Kidney glomerular epithelial cell (primary cell): ENCODE measurements at places on chromosomes 1 and 21.
A peak's percentile ranks its signal among the peaks of the same experiment; 100 is the strongest.

DNA sequence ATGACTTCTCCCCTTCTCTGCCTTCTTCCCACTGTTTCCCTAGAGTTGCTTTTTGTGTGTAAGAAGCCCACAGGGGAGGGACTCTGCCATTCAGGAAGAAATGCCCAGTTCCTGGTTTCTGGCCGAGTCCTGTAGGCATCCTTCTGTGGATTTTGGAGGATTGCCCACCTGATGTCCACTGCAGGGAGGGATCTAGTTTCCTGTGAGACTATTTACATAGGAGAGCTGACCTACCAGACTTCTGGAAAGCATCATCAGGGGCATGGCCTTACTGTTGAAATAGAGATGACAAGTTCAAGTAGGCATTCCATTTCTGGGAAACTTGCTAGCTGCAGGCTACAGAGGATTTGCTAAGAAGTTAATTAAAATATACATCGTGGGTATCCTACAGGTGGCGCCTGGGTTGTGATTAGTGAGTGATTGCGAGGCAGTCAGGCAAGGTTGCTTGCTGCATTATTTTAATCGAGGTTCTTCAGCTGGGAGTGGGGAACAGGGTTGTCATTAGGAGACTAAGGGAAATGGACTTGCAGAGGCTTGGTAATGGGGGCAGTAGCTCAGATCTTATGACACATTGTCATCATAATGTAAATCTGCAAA is 148.7 kb downstream of the HHAT start:
- DNase-seq, result no peak

DNA sequence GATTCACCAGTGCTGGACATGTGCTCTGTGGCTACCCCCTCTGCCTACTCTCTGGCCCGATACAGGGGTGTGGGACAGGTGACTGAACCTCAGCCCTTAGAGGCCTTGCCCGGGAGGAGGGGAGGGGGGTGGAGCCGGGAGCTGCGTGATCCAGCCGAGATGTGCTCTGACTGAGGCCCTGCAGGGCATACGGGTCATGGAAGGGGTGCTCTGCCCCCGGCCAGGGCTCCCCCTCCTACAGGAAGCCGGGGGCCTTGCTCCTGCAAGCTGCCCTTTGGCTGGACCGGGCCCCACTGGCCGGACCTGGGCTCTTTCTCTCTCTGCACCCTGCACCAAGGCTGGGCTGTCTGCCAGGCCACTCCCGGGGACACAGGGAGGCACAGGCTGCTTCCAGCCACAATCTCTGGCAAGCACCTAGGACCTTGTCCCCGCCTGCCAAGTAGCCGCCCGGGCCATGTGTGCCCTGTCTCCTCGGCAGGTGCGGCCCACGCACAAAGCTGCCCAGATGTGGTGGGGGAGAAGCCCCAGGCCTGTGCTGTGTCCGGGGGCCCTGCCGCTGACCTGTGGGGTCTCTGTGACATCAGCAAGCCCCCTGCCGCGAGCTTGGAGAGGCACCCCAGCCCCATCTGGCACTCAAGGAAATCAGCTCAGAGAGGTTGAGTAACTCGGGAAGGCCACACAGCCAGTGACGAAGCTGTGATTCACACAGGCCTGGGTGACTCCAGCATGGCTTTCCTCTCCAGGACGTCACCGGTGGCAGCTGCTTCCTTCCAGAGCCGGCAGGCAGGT is 1.5 kb downstream of the SCNN1D start:
- peak; percentile 32 for DNase-seq

- DNase-seq, result peak; percentile 79
Observed at GRCh38 chr1:42913426-42914091, 45.1 kb downstream of the SLC2A1 start.

DNA sequence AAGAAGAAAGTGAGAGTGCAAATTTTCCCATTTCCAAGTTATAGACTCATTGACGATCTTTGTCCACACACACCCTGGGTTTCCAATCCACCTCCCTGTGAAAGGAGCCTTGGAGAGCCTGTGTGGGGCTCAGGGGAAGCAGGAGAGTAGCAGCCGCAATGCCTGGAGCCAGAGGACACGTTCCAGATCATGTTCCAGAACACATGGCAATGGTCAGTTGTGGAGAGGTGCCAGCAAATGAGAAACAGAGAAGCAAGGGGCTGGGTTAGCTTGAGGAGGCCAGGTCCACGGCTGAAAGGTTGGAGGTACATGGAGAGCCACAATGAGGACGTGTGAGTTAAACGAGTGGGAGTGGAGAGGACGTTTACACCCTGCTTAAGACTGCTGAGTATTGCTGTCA is 33.0 kb upstream of the SIPA1L2 start:
- no peak for DNase-seq

- no peak for DNase-seq
Observed at GRCh38 chr21:42665026-42665425, 11.6 kb downstream of the PDE9A start.

DNA sequence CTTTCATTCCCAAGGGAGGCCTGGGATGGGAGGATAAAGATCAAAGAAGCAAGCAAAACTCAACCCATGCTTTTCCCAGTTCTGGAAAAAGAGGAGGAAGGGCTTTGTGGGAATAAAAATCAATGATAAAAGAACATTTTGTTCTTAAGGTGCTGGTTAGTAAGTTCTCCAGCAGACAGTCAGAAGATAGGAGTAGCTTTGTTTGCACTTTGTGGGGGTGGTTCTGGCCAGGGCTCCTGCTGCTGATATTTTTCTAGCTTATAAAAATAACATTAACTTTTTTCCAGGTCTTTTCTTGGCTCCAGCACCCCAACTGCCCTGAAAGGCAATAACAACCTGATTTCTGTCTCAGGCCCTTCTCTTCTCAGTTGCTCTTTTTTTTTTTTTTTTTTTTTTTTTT is 220.0 kb downstream of the FGGY start:
- DNase-seq, result peak; percentile 16

- no peak for DNase-seq
Observed at GRCh38 chr1:32040711-32041110, 27.0 kb downstream of the KHDRBS1 start.

DNA sequence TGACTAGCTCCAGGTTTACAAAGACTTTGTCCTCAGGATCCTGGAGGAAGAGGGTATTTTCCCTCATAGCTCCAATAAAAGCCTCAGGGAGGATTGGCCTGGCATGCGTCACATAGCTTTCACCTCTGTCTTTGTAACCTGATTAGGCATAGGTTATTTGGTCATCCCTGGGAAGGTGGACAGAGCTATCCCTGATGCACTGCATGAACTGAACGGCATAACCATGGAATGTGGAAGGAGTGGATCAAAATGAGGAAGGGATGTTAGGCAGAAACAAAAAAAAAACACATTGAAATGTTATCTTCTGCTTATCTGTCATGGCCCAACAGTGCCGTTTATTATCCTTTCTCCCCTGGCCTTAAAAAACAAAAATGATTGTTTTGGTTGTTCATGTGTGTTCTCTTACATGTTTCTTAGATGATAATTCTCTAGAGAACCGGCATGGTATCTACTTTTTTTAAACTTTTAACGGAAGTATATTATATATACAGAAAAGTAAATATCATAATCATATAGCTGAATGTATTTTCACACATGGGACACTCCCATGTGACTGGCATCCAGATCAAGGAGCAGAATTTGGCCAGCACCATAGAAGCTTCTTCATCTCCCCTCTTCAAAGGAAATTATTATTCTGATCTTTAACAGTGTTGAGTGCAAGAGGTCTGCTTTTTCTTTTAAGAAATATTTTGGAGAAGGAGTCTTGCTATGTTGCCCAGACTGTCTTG is 85.3 kb downstream of the RPS6KC1 start:
- DNase-seq, result no peak

DNA sequence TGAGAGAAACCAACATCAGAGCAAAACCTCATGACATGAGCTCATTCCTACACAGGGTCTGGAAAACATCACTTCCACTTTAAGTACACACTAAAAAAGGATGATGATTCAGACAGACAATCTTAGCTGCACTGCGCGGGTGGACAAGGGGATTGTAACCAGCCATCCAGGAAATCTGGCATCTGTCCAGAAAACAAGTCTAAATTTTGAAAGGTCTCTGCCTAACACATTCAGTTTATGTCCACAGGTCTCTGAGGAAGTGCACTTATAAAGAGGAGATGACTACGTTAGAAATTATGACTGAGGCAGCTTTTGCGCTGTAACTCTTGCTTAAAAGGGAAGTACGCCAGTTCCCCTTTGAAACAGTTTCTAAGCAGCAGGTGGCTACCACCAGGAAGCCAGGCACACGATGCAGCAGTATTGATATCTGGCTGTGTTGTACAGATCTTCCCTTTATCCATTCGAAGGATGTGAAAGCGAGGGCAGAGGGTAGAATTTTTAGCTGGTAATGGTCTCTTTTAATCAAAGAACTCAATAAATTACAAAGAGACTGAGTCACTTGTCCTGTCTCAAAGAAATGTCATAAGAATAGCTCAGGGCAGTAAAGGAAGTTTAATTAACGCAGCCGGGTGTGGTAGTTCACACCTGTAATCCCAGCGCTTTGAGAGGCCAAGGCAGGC is 128.0 kb downstream of the SETD4 start:
- DNase-seq, result peak; percentile 98

GRCh38 chr1:115296981-115297380 is 41.1 kb downstream of the NGF start:
- DNase-seq, result no peak

DNA sequence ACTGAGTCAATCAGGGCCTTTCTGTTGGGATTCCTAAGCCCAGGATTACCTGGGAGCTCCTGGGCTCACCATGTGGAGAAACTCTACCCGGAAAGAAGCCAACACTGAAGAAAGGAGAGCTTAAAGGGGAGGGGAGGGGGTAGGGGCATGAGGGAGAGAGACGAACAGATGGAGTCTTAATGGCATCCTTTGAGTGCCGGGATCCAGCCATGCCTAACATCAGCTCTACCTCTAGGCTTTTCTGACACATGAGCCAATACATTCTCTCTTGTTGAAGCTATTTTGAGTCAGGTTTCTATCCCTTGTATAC is 75.0 kb downstream of the NPHP4 start:
- DNase-seq, result no peak

- DNase-seq, result peak; percentile 66
Observed at GRCh38 chr1:154176337-154176736, 15.6 kb downstream of the TPM3 start.

GRCh38 chr1:92343061-92343460 is 44.2 kb downstream of the RPAP2 start:
- DNase-seq, result no peak

GRCh38 chr1:240188139-240188538 is 96.5 kb downstream of the FMN2 start:
- no peak for DNase-seq

GRCh38 chr1:89064632-89065031 is 376 bp downstream of the GBP1 start:
- peak; percentile 14 for DNase-seq

DNA sequence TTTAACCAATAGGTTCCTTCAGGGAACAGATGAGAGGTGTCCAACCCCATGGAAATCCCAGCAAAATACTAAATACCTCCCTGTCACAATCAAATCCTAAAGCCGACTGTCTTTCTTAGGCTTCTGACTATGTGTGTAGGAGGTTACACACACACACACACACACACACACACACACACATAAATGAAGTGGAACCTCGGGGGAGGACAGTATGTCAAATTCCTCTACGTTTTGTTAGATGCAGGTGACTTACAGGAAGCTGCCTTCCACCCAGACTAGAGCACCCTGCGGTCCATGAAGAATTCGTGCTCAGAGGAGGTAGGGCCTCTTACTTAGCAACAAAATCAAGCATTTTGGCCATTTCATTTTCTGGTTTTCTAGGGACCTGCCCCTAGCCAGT is 16.4 kb downstream of the RSPH1 start:
- DNase-seq, result no peak

DNA sequence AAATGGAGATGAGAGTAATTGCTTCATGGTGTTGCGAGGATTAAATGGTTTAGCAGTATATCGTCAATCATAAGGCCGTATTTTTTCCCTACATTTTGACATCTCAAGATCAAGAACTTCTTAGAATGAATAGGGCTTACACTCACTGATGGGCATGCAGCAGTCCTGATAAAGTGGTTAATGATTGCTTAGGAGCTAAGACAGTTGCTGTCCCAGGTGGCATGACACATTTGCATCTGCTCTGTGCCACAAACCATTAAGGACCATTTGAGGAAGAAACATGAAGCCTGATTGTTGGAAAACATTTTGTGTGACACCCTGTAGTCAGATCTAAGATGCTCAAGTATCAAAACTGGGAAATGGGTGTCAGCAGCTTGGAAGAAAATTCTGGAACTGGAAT is 81.0 kb upstream of the SGIP1 start:
- no peak for DNase-seq

DNA sequence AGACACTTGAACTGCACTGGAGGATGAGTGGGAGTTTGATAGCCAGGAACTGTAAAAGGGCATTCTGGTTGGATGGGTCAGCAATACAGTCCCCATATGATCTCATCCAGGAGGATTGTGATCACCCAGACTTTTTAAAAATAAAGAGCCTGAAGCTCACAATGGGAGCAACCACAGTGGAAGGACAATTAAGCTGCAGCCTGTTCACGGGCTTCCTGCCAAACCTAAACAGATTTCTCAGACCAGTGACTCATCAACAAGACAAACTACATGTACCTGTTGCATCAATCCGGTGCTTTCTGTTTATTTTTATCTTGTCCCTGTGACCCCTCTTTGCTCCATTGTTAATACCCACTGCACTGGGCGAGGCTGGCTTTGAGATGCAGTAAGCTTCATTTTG is 52.3 kb downstream of the PAPPA2 start:
- peak; percentile 100 for DNase-seq

DNA sequence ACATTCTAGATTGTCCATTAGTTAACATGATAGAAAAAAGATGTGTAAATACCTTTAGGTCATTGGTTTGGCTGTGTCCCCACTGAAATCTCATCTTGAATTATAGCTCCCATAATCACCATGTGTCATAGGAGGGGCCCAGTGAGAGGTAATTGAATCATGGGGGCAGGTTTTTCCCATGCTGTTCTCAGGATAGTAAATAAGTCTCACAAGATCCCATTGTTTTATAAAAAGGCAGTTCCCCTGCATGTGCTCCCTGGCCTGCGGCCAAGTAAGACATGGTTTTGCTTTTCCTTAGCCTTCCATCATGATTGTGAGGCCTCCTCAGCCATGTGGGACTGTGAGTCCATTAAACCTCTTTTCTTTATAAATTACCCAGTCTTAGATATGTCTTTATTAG is 32.5 kb upstream of the SLC44A5 start:
- DNase-seq, result no peak

DNA sequence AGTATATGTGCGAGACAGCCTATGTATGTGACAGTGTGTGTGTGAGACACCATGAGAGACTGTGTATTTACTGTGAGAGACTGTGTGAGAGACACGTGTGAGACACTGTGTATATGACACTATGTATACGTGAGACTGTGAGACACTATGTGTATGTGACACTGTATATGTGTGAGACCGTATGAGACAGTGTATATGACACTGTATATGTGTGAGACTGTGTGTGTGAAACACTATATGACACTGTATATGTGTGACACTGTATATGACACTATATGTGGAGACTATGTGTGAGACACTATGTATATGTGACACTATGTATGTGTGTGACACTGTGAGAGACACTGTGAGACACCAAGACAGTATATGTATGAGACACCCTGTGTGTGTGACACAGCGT is 52.9 kb upstream of the KDM4A start:
- no peak for DNase-seq
